ENCODE measurements at places on chromosomes 11 and 22. TPM values are rescaled to one million over a fixed set of nuclear protein-coding genes. Genes with fewer than 3 reads are reported as not detected.

ANO5 gene
- 12.0 TPM for total RNA-seq

- DNase-seq = no peak
Observed at GRCh38 chr22:25970374-25970911, 198.8 kb upstream of the SEZ6L start.

- DNase-seq = no peak
Observed at GRCh38 chr11:79121351-79121750, 319.5 kb downstream of the TENM4 start.

GRAMD1B gene
- total RNA-seq = 3.1 TPM

MS4A3 gene
- total RNA-seq = not detected

DNA sequence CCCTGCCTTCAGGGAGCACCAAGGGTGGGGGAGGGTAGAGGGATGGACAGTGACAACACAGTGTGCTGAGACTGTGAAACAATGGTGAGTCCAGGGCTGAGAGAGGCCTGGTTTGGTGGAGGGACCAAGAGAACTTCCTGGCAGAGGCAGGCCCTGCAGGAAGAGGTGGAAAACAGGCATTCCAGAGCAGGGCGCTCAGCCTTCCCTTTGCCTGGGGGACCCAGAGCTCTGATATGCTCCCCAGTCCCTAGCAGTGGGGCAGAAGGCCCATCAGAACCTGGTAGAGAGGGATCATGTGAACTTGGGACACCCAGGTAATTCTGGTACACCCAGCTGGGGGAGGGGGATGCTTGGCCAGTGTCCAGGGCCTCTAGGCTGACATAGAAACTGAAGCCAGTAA, 17.2 kb upstream of the UVRAG start:
- DNase-seq = no peak

GRCh38 chr22:26646158-26646557, 11.2 kb upstream of the MIAT start:
- no peak for DNase-seq

- DNase-seq = peak; percentile 51
Observed at GRCh38 chr11:82680252-82680651, 53.4 kb downstream of the FAM181B start.

DNA sequence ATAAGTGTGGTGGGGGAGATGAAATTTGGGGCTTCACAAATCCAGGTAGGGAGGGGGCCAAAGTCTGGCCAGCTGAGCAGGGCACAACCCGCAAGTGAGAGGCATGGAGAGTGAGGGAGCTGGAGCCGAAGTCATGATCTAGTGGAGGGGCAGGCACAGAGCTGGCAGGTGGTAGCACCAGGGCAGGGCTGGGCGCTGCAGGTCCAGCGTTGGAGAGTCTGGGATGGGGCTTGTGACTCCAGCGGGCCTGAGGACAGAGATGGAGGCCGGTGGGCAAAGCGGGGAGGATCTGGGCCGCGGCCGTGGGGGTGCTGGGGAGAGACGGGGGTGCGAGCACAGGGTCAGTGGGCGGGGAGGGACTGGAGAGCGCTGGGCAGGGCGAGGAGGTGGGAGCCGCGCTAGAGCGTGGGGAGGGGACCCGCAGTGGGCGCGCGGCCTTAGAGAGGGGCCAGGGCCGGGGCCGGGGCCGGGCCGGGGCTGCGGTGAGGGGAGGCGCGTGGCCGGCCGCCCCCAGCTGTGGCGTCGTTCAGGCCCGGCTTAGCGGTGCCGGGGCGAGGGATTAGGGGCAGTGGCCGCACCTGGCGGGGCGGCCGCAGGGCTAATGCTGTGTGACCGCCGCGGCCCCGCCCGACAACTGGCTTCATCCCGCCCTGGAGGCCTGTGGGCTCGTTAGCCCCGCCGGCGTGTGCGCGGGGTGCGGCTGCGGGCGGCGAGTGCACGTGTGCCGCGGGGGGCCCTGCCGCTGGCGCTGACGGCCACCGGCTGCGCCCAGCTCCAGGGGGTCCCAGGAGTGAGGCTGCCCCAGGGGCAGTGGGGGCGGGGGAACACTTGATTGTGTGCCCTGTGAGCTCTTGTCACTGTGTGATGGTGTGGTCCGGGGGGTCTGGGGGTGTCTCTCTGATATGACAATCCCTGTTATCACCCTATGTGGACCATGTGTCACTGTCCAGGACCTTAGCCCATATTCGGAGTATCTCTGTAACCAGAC, 23.6 kb upstream of the MYOD1 start:
- DNase-seq = no peak

GRCh38 chr11:74925281-74925680, 23.6 kb downstream of the XRRA1 start:
- DNase-seq = no peak

OR52A1 gene
- total RNA-seq = not detected

ZNF70 gene
- total RNA-seq = 3.8 TPM

Data from left colon (tissue), 2 donors.